ENCODE measurements at places on chromosomes 4 and X. TPM values are rescaled to one million over a fixed set of nuclear protein-coding genes. Genes with fewer than 3 reads are reported as not detected.

CXCL11 gene
- not detected for total RNA-seq

UGT2B15 gene
- 0.17 TPM for total RNA-seq

KCND1 gene
- total RNA-seq = 5.5 TPM

GYPE gene
- not detected for total RNA-seq

MAGEA10 gene
- not detected for total RNA-seq

RTL5 gene
- 2.5 TPM for total RNA-seq

PNMA6F gene
- not detected for total RNA-seq

DAPP1 gene
- 0.76 TPM for total RNA-seq

HSFX2 gene
- not detected for total RNA-seq

UGT2B17 gene
- total RNA-seq = not detected

RPA4 gene
- total RNA-seq = 0.20 TPM

Measured in HCT116 (cell line).